ENCODE measurements at places on chromosomes 5 and 9. TPM values are rescaled to one million over a fixed set of nuclear protein-coding genes. Genes with fewer than 3 reads are reported as not detected.

Gene LCP2
- total RNA-seq, result 3.7 TPM

Gene UBE2B
- total RNA-seq, result 219 TPM

Gene ERP44
- 15.3 TPM for total RNA-seq

Gene MYOZ3
- 5.3 TPM for total RNA-seq

Gene LCN1
- not detected for total RNA-seq

Gene PCDHGB3
- 12.2 TPM for total RNA-seq

Gene NOL8
- 14.5 TPM for total RNA-seq

Gene GCNT4
- total RNA-seq, result 0.13 TPM

Gene WDR38
- not detected for total RNA-seq

Gene EPB41L4B
- total RNA-seq, result 4.7 TPM

Gene TNFSF8
- total RNA-seq, result 0.60 TPM

Gene AGPAT2
- 48.1 TPM for total RNA-seq

Gene IFNB1
- not detected for total RNA-seq

Gene PCA3
- total RNA-seq, result not detected

Gene KCNT1
- 2.1 TPM for total RNA-seq

Gene COL23A1
- 21.4 TPM for total RNA-seq

Gene SLC44A1
- 20.8 TPM for total RNA-seq

Gene FBXL17
- 41.6 TPM for total RNA-seq

Gene LCN15
- total RNA-seq, result 20.1 TPM

Gene CYFIP2
- 36.0 TPM for total RNA-seq

Gene CNTNAP3B
- 13.5 TPM for total RNA-seq

Gene NEURL1B
- total RNA-seq, result 32.5 TPM

Gene NR5A1
- not detected for total RNA-seq

Gene PCDHGA9
- 7.2 TPM for total RNA-seq

Gene ST8SIA4
- total RNA-seq, result 4.1 TPM

Gene GRM6
- not detected for total RNA-seq

Gene MVB12B
- total RNA-seq, result 9.9 TPM

Gene COL15A1
- total RNA-seq, result 31.0 TPM

Gene CARTPT
- not detected for total RNA-seq

Gene VAV2
- 5.6 TPM for total RNA-seq

Gene TPRN
- total RNA-seq, result 19.7 TPM

Gene ADAMTS16
- 0.05 TPM for total RNA-seq

Gene DDX4
- total RNA-seq, result not detected

Gene SPINK7
- not detected for total RNA-seq

Gene IL13
- 0.51 TPM for total RNA-seq

Gene SKIC3
- total RNA-seq, result 53.5 TPM

Gene UGT3A1
- not detected for total RNA-seq

Gene IL9
- not detected for total RNA-seq

Gene ACSL6
- 2.1 TPM for total RNA-seq

Gene RASGEF1C
- not detected for total RNA-seq

Gene NFIB
- total RNA-seq, result 135 TPM

Gene SOHLH1
- total RNA-seq, result not detected

Gene SPAG8
- total RNA-seq, result 0.86 TPM
